ENCODE measurements at places on chromosomes 12 and 14.

GRCh38 chr14:37824939-37825712, 229.7 kb downstream of the TTC6 start:
- no peak for DNase-seq

- DNase-seq = no peak
Measured at GRCh38 chr12:98222135-98222534, 293.3 kb upstream of the TMPO start.

- DNase-seq = no peak
Measured at GRCh38 chr14:85241022-85241855, 288.7 kb upstream of the FLRT2 start.

GRCh38 chr12:29551812-29552211, 54.3 kb upstream of the OVCH1 start:
- DNase-seq = no peak

- DNase-seq = no peak
Measured at GRCh38 chr12:117064596-117064995, 34.6 kb downstream of the TESC start.

DNA sequence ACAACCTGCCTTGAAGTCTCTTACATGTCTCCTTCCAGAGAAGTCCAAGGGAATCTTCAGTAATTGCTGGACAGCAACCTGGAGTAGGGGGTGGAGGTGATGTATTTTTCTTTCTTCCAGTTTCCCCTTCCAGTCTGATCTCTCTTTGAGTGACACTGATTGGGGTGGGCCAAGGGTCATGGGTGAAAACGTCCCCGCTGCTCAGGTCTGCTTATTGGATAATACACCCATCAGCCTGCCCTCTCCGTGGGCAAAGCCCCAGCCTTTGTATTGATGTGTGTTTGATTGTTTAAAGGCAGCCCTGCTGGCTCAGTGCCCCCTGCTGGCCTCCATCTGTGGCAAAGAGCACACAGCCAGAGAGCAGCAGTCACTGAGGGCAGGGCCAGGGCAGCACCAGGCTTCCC, 35.7 kb upstream of the ATP2A2 start:
- DNase-seq = peak; percentile 59

- DNase-seq = no peak
Measured at GRCh38 chr14:92729634-92730358, 18.6 kb downstream of the LGMN start.

DNA sequence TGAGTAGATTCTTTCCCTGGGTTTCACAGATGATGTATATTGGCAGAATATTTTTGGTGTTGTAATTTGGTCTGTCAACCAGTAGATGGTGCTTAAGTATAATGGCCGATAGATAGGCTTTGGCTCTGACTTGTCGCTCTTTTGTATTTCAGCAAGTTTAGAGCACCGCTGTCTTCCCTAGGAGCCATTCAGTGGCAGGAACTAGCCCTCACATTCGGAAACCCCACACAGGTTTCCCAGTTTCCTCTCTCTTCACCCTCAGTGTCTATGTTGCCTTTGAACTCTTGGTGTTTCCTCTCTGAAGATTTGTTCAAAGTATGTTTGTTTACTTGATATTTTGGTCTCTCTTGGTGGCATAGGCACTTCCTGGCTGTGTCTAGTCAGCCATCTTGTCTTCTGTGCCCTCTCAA, 102.2 kb downstream of the GPHN start:
- DNase-seq = peak; percentile 5

- DNase-seq = peak; percentile 64
Measured at GRCh38 chr14:100662879-100663760, 63.6 kb upstream of the DLK1 start.

- DNase-seq = no peak
Measured at GRCh38 chr12:98126637-98127335, 388.6 kb upstream of the TMPO start.

- DNase-seq = no peak
Measured at GRCh38 chr14:30193845-30194501, 266.3 kb upstream of the PRKD1 start.

DNA sequence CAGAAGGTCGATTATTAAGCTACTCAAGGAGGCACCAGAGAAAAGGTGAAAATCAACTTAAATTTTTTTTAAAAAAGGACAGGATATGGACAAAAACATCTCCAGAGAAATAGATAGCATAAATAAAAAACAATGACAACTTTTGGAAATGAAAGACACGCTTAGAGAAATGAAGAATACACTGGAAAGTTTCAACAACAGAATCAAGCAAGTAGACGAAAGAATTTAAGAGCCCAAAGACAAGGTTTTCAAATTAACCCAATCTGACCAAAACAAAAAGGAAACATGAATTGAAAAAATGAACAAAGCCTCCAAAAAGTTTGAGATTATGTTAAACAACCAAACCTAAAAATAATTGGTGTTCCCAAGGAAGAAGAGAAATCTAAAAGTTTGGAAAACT, 191.1 kb upstream of the BMP4 start:
- no peak for DNase-seq

DNA sequence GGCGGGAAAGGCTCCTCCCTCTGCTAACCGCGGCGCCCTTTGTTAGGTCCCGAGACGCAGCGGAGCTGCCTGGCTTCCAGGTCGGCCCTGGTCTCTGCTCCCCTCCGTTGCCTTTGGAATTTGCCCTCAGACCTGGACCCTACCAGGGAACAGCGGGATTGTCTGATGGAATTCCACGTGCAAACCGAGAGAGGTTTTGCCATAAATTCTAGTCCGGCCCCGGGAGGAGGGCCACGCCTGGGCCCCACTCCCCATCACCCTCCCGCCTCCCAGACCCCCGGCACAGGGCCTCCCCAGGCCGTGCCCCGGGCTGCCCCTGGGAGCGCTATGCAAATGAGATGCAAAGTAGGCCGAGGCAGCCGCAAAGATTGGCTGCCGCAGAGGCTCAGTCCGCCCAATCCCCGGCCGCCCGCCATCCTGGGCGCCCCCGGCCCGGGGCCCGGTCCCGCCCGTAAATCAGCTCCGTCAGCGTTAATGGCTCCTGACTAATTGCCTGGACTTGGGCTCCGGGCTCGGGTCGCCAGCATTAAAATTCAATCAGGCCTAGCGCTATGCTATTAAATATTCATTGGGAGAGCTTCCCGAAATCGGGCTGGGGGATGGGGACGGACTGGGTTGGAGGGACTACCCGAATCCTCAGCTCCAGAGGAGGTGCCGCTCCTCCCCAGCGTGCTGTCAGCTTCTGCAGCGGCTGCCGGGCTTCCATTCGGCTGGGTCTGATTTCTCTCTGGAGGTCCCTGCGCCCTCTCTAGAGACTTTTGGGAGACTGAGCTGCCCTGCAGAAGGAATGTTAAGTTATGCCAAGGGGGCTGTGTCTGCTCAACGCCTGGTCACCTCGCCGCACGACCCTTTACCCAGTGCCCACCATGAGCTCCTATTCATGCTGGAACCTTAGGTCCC, 15.7 kb upstream of the FIGNL2 start:
- DNase-seq = no peak

DNA sequence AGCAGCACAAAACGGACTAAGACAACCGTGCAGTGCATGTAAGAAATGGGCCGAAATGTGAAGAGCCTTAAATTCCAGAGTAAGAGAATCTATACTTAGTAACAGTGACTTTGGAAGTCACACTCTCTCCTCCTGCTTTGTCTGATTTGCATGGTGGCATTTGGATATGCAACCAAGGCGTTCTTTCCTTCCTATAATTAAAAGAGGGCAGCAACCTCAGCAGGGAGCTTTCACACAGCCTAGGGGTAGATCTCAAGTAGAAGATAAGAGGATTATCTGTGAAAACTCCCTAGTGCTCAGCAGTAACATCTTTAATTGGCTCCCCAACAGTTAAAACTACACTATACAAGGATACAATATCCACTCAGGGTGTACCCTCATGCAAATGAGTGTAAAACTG, 16.5 kb downstream of the GMFB start:
- DNase-seq = no peak

DNA sequence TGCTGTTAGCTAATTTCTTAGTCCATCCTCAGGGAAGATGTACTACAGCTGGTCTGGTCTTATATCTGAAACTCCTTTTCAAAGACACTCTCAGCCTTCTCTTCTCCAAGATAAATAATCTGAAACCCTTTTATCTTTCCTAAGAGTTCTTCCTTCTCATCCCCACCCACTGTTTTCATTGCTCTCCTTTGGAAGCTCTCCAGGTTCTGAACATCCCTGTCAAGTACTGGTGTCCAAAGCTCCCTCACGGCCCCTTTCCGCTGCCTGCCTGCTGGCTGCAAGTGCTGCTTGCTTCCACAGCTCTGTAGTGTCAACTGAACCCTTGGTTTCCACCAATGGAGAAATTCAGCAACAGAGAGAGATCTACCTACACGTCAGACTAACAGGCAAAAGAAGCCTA, 6.6 kb upstream of the SLC6A13 start:
- DNase-seq = no peak

DNA sequence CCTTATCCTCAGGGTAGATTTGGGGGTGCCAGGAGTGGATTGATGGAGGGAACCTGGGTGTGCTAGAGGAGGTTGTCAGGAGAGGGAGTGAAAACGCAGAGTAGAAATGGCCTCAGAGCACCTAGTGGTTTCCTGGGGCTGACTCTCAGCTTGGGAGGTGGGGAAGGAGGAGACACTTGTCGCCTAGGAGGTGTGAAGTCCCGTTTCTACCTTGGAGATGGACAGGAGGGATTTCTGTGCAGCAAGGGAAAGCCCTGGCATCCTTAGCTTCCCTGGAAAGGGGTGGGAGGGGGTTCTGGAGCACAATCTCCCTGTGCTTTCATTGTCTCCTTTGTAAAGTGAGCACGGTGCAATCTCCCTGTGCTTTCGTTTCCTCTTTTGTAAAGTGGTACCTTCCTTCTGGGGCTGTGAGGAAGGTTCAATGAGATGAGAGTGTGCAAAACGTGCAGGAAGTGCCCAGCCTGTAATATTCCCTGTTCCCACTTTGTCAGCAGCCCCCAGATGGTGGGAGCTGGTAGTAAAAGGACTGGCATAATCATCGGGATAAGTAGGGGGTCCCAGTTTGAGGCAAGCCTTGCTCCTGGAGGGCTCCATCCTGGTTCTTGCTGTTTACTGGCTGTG, 1.6 kb downstream of the OAS3 start:
- peak; percentile 79 for DNase-seq

DNA sequence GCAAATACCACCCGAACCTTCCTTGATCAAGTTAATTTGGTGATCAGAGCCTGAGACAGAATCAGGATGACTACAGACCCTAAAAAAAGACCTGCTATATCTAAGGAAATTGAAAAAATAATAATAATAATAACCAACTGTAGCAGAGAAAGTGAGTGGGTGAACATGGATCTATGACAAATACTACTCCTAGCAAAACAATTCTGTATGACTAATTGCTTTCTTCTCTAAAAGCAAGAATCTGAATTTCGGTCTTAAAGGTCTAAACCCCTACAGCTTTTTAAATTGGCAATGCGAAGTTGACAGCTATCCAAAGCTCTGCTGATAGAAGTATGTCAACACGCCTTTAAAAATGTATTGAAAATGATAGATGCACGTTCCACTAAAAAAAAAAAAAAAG, 102.2 kb downstream of the PRKAB1 start:
- no peak for DNase-seq

- no peak for DNase-seq
Measured at GRCh38 chr12:2319737-2320506, 267.1 kb downstream of the CACNA1C start.

GRCh38 chr12:109861689-109862314, 18.5 kb downstream of the GLTP start:
- no peak for DNase-seq

DNA sequence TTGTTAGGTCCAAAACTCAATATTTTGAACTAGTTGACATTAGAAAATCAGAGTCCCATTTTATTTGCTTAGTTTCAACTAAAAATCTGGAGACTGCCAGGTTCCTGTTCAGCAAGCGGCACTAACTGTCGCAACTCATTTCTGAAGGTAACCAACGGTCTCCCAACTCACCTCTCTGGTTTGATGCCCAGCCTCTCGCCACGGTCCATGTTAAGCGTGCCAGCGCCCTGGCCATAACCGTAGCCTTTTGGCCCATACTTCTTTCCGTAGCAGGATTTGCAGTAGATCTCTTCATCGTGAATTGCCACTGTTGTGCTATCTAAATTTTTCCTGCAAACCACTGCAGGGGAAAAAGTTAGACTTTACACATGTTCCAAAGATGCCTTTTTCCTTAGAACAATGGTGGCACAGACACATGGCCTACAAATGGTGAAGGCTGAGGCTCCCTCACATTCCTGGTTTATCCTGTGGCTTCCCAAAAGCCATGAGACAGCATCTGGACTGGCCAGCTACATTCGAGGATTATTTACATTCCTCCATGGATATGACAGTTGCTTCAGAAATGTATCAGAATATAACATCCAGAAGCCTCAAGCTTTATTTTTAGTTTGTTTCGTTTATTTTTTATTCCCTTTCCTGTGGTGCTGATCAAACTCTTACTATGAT, 15.7 kb downstream of the CSRP2 start:
- no peak for DNase-seq

DNA sequence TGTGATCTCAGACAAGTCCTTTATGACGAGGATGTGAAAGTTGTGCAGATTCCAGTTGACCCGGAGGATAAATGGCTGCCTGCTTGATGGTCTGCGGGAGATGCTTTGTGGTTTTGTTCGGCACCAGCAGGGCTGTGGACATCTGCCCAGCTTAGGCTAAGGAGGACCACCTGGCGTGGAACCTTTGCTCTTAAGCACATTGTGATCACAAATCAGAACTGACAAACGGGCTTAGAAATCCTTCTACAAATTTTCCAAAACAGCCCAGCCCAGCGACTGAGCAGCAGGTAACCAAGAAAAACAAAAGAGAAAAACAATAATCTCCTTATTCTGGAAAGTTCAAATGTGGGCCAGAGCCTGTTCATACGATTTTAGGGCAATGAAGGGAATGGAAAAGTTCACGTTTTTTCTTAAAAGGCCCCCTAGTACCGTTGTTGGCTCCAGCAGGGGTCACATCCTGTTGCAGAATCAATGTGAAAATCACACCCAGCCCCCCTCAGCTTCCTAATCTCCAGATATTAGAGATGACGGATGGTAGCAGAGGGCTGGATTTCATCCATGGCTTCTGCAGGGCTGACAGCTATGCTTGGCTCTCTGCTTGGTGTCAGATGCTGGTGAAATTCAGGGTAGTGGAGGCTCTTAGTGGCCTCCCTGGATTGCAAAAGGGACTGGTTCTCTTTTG, 81.1 kb upstream of the RFLNA start:
- DNase-seq = no peak

DNA sequence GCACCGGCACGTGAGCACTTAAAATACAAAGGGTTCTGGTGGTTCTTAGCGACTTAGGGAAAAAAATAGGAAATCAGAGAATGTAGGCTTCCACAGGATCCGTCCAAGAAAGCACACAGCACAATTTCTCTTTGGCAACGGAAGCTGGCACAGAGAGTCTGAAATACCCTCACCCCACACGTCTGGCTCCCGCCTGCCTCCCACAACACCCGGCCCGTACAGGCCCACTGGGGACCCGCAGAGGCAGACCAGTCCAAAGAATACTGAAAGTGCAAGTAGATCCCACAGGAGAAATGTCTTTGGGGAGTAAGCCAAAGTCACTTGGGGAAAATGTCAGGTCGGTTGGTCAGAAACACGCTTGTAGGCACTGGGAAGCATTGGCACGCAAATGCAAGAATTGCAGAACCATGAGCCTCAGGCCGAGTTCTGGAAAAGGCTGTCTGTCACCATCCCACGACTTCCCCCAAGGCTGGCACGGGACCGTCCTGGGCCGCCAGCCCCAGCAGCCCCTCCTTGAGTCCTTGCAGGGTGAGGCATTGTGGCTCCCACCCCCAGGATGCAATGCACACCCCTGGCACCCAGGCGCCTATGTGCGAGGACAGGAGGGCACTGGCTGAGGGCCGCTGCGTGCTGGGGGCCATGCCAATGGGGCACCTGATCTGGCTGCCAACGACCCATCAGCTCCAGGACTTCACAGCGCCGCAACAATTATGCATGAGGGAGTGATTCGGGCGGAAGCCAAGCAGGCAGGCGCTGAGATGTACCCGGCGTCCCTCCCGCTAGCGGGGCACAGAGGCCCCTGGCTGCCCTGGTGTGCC, 29.7 kb downstream of the CHGA start:
- DNase-seq = no peak

Data from B cell (primary cell).